Spleen (tissue), 13 donors: ENCODE measurements at places on chromosomes 5 and 9. TPM values are rescaled to one million over a fixed set of nuclear protein-coding genes. Genes with fewer than 3 reads are reported as not detected.

- no peaks in the 10 kb centered on the region for H3K36me3 ChIP-seq
- no peaks in the 10 kb centered on the region for H3K4me1 ChIP-seq
- no peaks in the 10 kb centered on the region for H3K27me3 ChIP-seq
- no peak overlapping the region for H3K4me3 ChIP-seq
- DNase-seq = no peak
- H3K27ac ChIP-seq = no peak overlapping the region
Observed at GRCh38 chr5:133274597-133274935, 222.8 kb downstream of the HSPA4 start.

DNA sequence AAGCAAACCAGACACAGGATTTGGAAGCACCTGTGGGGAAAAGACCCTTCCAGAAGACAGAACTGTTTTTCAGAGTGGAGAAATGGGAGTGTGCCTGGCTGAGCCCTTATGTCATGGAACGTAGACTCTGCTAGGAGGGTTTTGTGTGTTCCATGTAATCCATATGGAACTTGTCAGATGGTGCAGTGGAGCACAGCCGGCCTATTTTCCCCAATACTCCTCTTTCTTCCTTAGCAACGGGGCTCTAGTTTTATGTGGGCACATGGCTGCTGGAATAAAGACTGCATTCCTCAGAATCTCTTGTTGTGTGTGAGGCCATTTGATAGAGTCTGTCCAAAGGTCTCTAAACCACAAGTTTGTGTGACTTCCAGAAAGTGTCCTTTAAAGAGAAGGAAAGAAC lies 284.0 kb downstream of the DRD1 start:
- H3K36me3 ChIP-seq = no peaks in the 10 kb centered on the region
- H3K27ac ChIP-seq = no peak overlapping the region
- H3K4me1 ChIP-seq = no peaks in the 10 kb centered on the region
- DNase-seq = no peak

DNA sequence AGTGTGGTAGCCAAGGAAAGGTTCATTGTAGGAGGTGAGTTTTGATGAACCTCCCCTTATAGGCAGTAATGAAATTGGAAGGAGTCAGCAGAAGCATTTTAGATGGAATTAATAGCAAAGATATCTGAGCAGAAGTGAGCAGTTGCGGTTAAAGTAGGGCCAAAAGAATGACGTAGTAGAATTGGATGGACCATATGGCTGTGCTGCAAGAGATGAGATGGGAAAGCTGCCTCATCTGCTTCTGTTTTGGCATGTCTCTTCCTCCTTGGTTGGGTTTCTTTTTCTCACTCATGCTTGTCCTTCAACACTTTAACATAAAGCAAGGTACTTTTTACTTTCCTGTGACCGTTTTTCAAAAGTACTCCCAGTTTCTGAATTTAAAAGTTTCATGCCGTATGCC lies 55.8 kb downstream of the AQP7 start:
- no peaks in the 10 kb centered on the region for H3K4me1 ChIP-seq
- DNase-seq = no peak
- H3K27ac ChIP-seq = no peak overlapping the region
- H3K27me3 ChIP-seq = no peaks in the 10 kb centered on the region
- no peak overlapping the region for H3K4me3 ChIP-seq

DNA sequence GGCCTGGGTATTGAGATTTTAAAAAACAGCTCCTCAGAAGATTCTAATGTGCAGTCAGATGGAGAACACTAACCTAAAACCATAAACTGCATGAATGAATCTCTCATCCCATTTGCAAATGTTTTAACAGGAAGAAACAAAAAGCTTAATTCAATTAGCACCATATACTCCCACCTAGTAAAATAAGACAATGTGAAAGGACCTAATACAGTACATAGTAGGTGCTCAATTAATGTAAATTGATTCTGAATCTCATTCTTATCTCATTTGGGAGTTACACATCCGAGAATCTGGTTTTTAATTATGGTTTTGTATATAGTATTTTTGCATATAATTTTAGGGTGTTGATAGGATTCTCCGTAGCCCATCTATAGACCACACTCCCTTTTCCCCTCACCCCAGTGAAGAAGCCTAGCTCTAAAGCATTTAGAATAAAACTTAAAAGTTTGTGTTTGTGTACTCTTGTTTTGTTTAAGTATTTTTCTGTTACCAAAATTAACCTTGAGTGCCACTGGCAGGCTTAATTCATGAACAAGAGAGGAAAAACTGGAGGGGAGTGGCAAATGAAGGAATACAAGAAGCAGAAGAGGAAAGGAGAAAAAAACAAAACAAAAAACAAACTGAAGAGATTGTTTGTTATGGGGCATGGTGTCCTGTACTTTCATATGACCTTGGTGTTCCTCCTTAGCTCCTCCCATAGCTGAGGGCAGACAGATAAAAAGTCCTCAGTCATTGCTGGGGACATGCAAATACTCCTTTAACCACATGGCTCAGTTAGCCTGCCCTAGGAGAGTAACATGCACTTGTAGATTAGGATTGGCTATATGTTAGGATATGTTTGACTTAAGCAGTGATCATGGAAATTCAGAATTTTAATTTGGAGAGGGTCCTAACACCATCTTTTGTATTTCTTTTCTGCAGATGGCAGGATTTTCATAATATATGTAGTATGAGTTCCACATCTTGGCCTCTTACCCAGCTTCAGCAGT lies 1.2 kb downstream of the RNF14 start:
- no peak for DNase-seq
- H3K4me1 ChIP-seq = peaks cover 36% of the 10 kb centered on the region

Gene OLFM1
- polyA plus RNA-seq = 5.9 TPM

Gene MAP1B
- 0.68 TPM for polyA plus RNA-seq
